RWPE2 (cell line): ENCODE measurements at places on chromosomes 3 and 15.

- no peak for DNase-seq
Observed at GRCh38 chr3:139127101-139127500, 82.4 kb upstream of the PRR23C start.

DNA sequence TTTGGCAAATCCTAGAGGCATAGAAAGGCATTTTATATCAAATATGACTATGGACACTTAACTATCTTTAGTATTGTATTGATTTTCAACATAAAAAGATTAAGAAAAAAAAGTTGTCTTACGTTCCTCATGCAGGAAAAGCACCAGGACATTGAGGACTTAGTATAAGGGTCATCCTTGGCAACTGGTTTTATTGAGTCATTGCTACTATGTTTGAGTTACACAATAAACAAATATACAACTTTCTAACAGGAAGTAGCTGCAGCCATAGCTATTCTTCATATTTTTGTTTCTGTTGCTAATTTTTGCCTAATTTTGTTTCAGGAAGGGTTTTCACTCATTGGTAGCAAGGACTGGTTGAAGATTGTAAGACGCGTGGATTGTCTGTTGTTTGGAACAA lies 93.0 kb downstream of the NPTN start:
- no peak for DNase-seq

GRCh38 chr15:95152741-95153140 lies 921.4 kb downstream of the MCTP2 start:
- DNase-seq: no peak

GRCh38 chr3:125386811-125387210 lies 11.7 kb upstream of the ZNF148 start:
- DNase-seq: no peak

- DNase-seq: no peak
Observed at GRCh38 chr3:147391781-147392624, 14.3 kb downstream of the ZIC4 start.

GRCh38 chr3:28326458-28326926 lies 22.0 kb upstream of the ZCWPW2 start:
- DNase-seq: no peak

- DNase-seq: no peak
Observed at GRCh38 chr3:173943264-173943663, 545.7 kb downstream of the NLGN1 start.

- DNase-seq: no peak
Observed at GRCh38 chr3:139585820-139586219, 46.3 kb upstream of the RBP1 start.

- no peak for DNase-seq
Observed at GRCh38 chr3:22939349-22939748, 263.8 kb upstream of the UBE2E2 start.

DNA sequence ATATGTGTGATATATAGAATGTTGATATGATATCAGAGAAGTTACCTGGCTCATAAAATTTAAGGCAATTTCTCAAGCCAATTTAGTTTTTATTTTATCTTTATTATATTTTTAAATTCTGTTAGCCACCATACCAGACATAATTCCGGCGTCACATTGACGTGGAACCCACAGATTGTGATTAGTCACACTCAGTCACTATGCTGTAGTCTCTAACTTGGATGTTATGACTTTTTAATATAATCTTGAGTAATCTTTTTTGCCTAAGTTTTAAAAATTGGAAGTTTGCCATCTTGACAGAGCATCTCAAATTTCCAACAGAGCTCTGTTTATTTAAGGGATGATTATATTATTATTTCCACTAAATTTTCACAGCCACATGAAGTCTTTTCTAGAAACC lies 9.7 kb upstream of the DCLK3 start:
- no peak for DNase-seq

- DNase-seq: no peak
Observed at GRCh38 chr3:129573493-129573892, 30.5 kb downstream of the H1-8 start.

DNA sequence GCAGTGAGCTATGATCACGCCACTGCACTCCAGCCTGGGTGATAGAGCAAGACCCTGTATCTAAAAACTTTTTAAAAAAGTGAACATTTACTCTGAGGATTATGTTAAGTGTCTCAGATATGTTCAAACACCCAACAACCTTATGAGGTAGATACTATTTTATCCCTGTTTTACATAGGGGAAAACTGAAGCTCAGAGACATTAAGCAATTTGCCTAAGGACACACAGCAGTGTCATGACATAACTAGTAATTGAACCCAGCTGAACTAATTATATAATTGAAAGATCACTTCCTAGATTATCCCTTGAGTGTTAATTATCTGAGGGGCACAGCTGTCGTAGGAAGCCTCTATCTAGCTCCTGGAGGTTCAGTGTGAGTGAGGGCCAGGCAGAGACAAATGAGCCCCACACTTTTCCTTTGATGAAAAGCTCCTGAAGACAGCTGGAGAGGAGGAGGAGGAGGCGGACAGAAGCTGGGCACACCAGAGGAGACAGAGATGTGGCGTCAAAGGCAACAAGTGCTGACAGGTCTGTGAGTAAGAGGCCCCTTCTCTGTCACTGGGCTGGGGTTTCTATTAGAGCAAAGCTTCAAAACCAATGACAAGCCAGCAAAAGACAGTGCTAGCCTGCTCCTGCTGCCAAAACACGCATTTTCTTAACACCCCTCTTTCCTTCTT lies 20.5 kb downstream of the TRH start:
- no peak for DNase-seq

DNA sequence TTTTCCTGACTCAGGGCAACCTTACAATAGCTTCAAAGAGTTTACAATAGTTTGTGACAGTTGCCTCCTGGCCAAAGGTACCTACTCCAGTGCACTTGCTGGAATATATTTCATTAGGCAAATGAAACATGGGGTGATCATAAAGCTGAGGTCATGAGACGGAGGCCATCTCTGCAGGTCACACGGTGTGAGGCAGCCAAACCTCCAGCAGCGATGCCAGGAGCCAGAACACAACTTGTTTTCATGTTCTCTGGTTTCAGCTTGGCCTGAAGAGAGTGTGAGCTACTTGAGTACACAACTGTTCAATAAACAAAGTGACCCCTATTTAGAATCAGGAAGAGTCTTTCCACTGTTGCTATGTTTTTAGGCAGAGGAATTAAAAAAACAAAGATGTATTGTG lies 42.7 kb upstream of the PYGO1 start:
- DNase-seq: no peak

GRCh38 chr15:92163641-92164040 lies 230.0 kb upstream of the ST8SIA2 start:
- DNase-seq: no peak

DNA sequence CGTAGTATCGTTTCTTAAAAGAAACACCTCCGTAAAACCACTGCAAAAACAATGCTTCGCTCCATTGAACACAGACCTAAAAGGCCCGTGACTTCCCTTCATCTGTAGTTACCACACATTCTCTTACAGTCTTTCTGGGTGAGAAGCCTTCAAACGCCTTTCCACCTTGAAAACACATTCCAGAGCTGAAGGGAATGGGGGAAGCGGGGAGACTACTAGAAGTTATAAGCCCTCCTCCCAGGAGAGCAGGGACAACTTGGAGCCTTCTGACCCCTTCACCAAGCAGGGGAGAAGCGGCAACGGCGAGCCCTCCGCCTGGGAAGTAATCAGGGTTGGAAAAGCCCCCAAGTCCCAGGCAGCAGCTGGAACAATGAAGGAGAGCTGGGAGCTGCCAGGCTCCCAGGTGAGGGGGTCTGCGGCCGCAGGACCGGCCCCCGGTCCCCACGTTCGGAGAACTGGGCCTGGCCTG lies 461 bp downstream of the SECISBP2L start:
- no peak for DNase-seq

DNA sequence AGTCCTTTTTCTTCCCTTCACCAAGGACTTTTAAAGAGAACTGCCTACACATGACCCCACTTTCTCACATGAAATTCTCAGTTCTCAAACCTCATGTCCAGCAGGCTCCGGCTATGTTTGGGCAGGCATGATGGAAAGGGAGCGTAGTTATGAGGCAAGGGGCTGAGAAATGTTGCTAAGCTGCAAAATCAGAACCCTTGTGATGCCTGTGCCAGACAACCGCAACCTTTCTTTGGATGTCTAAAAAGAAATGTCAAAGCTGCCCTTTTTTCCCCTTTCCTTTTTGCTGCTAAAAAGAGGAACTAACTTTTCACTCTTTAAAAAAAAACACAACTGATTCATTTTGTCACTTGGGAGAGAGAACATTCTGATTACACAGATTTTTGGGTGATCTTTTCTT lies 19.2 kb downstream of the GNB4 start:
- no peak for DNase-seq

- no peak for DNase-seq
Observed at GRCh38 chr3:186693843-186694242, 23.3 kb upstream of the KNG1 start.

GRCh38 chr3:183061391-183062172 lies 37.7 kb downstream of the MCCC1 start:
- DNase-seq: no peak

DNA sequence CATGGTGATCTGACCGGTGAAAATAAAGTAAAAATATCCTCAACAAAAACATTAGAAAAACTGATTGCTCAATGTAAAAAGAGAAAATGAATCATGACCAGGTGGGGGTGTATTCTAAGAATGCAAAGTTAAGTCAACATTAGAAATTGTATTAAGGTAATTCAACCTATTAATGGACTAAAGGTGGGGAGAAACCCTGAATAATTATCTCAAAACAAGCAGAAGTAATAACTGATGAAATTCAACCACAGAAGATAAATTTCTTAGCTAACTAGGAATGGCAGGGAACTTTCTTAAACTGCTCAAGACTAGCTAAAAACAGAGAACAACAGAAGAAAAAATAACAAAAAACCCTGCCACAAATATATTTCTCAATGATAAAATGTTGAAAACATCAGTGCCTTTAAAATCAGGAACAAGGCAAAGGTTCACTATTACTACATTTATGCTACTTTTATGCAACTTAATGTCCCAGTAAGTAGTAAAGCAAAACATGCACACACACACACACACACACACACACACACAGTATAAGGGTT lies 204.4 kb upstream of the THBS1 start:
- DNase-seq: no peak

DNA sequence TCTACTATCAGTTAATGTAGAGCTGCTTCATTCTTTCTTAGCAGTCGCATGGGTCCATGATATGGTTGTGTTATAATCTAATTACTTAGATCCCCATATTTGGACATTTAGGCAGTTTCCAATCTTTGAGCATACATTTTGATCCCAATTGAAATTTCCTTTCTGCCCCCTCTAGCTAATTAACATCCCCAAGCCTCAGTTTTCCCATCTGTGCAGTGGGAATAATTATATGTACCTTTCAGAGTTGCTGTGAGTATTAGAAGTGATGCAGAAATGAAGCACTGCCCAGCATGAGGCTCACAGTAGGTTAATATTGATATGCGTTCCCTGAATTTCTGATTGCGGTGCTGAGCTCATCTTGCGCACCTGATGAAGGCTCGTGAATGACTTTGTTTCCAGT lies 21.8 kb downstream of the SPSB4 start:
- DNase-seq: no peak

- DNase-seq: no peak
Observed at GRCh38 chr3:190224863-190225692, 97.2 kb downstream of the CLDN1 start.

GRCh38 chr15:65399997-65400396 lies 22.2 kb upstream of the IGDCC3 start:
- DNase-seq: no peak

DNA sequence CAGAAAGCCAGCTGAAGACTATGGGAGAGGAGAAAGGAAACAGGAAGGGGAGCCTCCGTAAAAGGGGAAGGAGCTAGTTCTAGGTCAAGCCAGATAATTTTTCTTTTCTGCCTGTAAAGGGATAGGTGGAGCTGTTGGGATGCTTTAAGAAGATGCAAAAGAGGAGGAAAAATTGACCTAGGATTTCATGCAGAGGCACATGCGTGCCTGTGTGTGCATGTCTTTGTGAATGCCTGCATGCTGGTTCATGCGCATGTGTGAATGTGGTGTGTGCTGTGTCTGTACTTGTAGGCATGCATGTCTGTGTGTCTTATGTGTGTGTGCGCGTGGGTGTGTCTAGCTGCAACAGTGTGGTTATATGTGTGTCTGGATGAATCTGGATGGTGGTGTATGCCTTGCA lies 27.3 kb downstream of the CCDC33 start:
- DNase-seq: no peak

DNA sequence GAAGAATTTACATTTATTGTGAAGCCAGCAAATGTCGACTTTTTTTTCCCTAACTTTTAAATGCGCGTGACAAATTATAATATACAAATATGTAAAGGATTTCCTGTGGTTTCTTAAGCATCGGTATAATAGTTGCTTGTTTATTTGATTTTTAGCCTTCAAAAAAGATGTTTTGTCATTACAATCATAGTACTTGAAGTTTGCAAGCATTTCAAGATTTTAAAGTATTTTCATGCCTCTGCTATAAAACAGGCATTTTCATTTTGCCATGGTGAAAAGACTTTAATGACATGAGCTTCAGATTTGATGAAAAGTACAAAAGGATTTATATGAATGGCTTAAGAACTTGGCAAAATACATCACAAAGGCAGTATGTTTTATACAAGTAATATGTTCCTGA lies 9.4 kb upstream of the P2RY12 start:
- DNase-seq: no peak

- no peak for DNase-seq
Observed at GRCh38 chr3:166279636-166280035, 442.4 kb upstream of the BCHE start.

DNA sequence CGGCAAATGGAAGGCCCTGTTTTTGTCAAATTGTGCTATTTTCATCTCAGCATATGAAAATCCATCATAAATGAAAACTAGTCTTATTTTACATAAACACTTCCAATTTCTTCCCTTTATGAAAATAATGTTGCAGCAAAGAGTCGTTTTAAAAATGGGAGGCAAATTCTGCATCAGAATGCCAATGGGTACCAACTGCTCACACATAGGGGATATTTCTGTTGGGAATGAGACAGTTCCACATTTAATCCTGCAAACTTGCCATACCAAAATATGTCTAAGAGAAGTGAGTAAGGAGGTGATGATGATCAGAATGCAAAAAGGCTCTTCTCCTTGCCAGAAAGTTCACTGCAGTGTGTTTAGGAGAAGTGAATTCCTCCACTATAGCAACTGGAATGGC lies 391.7 kb downstream of the CACNA2D3 start:
- DNase-seq: no peak

GRCh38 chr15:25175033-25175788 lies 220.4 kb downstream of the SNRPN start:
- DNase-seq: peak; percentile 51

DNA sequence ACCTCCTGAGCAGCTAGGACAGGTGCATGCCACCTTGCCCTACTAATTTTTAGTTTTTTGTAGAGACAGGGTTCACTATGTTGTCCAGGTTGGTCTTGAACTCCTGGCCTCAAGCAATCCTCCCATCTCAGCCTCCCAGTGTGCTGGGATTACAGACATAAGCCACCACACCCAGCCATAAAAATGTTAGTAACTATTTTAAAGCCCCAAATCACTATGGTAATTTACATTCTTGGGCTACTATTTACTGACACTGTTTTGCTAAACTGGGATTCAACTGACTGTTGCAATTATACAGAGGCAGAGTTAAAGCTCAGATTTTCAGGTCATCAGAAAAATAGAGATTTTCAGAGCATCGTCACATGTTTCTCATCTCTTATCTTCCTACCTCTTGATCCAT lies 258.6 kb downstream of the FEZF2 start:
- DNase-seq: no peak
